ENCODE measurements at places on chromosomes 2 and 18.

DNA sequence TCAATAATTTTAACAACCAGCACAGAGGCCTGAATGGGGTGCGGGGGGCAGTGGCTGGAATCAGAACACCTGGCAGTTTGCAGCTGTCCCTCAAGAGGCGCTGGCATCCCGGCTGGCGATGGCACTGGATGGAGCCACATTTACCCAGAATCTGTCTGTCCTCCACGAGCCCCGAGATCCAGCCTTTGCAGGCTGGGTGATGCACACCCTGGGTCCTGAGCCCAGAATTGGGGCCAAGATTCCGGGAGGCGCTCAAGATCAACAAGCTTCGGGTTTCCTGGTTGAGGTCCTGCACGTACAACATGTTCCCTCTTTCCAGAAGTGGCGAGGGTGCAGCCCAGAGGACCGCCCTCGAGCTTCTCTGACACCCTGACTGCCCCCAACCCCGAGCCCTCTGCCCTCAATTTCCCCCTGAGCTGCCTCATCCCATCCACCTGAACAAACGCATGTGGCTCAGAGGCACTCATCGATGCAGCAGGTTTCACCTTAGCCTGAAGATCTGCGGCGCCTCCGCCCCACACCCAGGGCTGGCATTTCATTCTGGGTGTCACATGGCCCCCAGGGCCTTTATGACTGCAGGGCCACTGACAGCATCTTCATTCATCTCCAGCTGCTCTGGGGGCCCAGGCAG, 97.5 kb downstream of the TFCP2L1 start:
- no peaks in the 10 kb centered on the region for H3K36me3 ChIP-seq
- no peak overlapping the region for H3K4me3 ChIP-seq
- peaks cover 2% of the 10 kb centered on the region for H3K27me3 ChIP-seq
- no peaks in the 10 kb centered on the region for H3K4me1 ChIP-seq

DNA sequence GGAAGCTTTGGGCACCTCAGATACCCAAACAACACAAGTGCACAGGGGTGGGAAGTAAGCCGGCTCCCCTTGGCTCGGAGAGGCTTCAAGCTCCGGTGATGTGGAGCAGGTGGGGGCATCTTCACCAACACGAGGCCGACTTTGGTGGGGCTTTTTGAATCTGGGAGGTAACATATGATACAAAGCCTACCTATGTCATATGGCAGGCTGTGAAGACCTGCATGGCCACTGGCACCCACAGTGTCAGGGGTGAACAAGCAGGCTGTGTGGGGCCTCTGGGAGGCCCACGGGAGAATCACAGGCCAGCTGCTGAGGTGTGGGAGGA, 109.0 kb downstream of the EIPR1 start:
- H3K27me3 ChIP-seq: no peaks in the 10 kb centered on the region
- no peaks in the 10 kb centered on the region for H3K36me3 ChIP-seq
- H3K4me3 ChIP-seq: no peak overlapping the region

DNA sequence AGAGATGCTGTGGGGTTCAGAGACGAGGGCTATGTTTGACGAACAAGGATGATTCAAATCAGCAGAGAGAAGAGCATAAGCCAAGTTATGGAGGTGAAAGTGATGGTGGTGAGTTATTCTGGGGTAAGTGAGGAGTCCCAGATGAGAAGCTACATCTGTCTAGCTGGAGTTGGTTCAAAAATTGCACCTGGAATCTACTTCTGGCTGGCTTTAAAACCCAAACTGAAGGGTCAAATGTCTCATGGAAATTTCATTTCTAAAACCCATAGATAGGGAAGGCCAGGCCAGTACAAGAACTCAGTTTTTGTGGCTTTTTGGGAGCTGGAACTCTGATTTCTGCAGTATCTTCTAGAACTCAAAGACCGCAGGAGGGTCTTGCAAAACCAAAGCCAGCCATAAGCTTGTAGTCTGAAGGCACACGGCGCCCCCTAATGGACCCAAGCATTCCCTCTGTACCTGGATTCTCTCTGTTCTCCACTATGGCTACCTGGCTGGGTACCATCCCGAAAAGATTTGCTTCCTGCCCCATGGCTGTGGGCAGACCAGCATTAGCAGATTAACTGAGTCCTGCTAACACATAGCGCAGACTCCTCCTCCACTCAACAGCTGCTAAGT, 229.1 kb upstream of the SLC14A2 start:
- peak; percentile 47 for DNase-seq
- no peaks in the 10 kb centered on the region for H3K27me3 ChIP-seq
- no peak overlapping the region for H3K27ac ChIP-seq
- no peak overlapping the region for H3K4me3 ChIP-seq
- H3K36me3 ChIP-seq: no peaks in the 10 kb centered on the region

DNA sequence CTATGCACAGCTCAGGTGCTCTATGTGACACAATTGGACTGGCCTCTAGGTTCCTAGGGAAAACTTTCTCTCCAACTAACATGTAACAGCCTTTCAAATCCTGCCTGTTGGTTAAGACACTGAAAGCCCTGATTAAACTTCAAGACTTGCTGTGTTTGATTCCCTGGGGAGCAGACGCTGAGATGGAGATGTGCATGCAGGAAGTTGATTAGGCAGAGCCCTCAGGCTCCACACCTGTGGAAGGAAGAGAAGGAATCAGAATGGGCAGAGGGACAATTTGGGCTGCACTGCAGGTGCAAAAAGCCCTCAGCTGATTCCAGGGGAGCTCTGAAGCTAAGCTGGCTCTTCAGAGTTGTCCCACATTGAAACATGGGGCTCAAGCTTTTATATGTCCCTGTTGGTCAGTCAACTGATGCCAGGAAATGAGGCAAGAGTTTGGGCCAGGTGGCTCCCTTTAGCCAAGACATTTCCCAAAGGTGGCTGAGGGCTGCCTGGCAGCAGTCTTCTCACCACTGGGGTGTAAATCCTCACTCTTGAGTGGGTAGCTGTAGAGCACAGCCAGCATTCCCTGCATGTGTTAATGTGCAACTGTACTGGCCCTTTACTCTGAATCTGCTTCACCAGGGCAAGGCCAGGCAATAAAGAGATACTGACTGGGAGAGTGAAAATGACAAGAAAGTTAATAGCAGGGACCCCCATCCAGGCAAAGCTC, 199.5 kb upstream of the DDX18 start:
- no peaks in the 10 kb centered on the region for H3K36me3 ChIP-seq
- H3K4me3 ChIP-seq: no peak overlapping the region
- H3K27me3 ChIP-seq: no peaks in the 10 kb centered on the region
- H3K27ac ChIP-seq: no peak overlapping the region

DNA sequence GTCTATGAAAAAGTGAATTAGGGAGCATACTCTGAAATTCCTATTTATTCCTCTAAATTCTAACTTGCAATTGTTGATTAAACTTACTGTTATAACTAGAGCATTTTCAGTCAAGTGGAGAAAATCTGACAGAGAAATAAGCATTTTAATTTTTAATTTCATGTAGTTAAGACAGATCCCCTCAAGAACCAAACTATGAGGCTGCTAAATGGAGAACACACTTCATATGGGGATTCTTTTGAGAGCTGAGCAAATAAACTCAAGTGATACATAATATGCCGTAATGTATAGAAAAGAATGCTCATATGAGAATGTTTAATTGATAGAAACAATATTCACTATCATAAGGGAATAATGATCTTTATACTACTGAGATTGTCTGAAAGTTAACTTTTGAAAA, 340.8 kb downstream of the ERBB4 start:
- no peak overlapping the region for H3K4me3 ChIP-seq
- DNase-seq: no peak
- no peak overlapping the region for H3K27ac ChIP-seq
- no peaks in the 10 kb centered on the region for H3K4me1 ChIP-seq
- H3K27me3 ChIP-seq: no peaks in the 10 kb centered on the region

GRCh38 chr18:13302457-13303225, 84.1 kb downstream of the LDLRAD4 start:
- DNase-seq: no peak
- no peak overlapping the region for H3K27ac ChIP-seq
- H3K4me3 ChIP-seq: no peak overlapping the region
- no peaks in the 10 kb centered on the region for H3K36me3 ChIP-seq
- H3K27me3 ChIP-seq: no peaks in the 10 kb centered on the region
- H3K4me1 ChIP-seq: no peaks in the 10 kb centered on the region

- peaks cover 16% of the 10 kb centered on the region for H3K27me3 ChIP-seq
- H3K36me3 ChIP-seq: no peaks in the 10 kb centered on the region
- H3K27ac ChIP-seq: no peak overlapping the region
- no peak for DNase-seq
- H3K4me3 ChIP-seq: no peak overlapping the region
These were observed 4.7 kb downstream of the LONRF2 start for GRCh38 chr2:100317634-100318033.

Data from fibroblast of lung (primary cell).